ENCODE measurements at places on chromosomes 6 and 20. TPM values are rescaled to one million over a fixed set of nuclear protein-coding genes. Genes with fewer than 3 reads are reported as not detected.
A peak's percentile ranks its signal among the peaks of the same experiment; 100 is the strongest.

Gene IRAK1BP1
- total RNA-seq, result 2.6 TPM

DNA sequence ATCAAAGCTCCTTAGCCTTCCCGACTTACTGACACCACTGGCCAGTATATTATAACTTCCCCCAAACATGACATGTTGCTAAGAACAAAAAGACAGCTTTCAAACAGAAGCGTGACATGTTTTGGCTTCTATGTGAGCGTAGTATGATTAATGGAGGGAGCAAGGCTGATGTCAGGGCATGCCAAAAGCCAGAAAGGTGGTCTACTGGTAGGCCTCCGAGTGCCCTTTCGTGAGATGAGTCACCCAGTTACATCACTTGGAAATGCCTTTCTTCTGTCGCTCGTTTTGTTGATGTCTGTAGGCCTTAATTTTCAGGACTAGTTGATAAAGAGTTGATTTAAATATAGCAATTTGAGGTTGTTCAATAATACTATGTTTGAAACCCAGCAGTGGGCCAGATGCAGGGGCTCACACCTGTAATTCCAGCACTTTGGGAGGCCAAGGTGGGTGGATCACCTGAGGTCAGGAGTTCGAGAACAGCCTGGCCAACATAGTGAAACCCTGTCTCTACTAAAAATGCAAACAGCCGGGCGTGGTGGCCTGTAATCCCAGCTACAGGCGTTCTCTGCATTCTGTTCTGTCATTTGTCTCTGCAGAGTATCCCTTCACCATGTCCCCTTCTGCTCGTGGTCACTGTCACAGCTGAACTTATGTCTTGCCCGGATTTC is 53.3 kb downstream of the CNKSR3 start:
- peaks cover 2% of the 10 kb centered on the region for H3K4me1 ChIP-seq
- peak; percentile 23 for DNase-seq
- H3K36me3 ChIP-seq, result no peaks in the 10 kb centered on the region
- no peak overlapping the region for H3K4me3 ChIP-seq
- H3K27me3 ChIP-seq, result peaks cover 4% of the 10 kb centered on the region

Gene ZC2HC1B
- not detected for total RNA-seq

DNA sequence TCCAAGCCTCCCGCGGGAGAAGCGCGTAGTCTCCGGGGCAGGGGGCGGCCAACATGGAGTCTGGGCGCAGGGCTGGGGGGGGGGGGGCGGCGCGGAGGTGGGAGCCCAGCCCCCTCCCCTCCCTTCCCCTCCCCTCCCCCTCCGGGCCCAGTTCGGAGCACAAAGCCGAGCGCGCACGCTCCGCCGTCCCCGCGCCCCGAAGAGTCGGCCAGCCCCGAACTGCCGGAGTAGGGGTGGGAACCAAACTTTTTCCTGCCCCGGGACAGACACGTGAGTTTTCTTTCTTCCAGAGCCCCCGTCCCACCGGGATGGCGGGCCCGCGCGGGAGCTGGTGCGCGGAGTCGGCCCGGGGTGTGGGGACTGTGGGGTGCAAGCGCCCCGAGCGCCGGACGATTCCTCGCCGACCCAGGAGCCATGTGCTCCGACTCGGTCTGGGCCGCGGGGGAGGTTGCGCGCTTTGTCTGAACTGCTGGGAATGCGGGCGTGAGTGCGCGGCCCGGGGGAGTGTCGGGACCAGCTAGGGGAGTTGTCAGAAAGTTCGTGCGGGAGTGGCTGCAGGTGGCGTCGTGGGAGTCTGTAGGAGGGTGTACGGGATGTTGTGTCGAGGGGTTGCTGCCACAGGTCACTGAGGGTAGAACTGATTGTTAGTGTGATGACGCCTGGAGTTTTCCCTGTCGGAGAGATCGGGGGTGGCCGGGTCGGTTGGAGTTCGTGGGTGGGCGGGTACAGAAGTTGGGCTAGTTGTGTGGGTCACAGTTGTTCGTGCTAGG is 1.2 kb downstream of the TGIF2 start:
- H3K36me3 ChIP-seq, result peaks cover 34% of the 10 kb centered on the region
- peak; percentile 63 for DNase-seq
- peak overlapping the region; percentile 89 for H3K4me3 ChIP-seq
- no peaks in the 10 kb centered on the region for H3K27me3 ChIP-seq
- peaks cover 36% of the 10 kb centered on the region for H3K4me1 ChIP-seq
- H3K27ac ChIP-seq, result peak overlapping the region; percentile 96

Gene TEAD3
- 0.81 TPM for total RNA-seq

Gene CD93
- total RNA-seq, result 0.11 TPM

Gene SLC17A9
- 78.5 TPM for total RNA-seq

Gene ASIP
- total RNA-seq, result not detected

- no peak overlapping the region for H3K4me3 ChIP-seq
- H3K27me3 ChIP-seq, result peaks cover 10% of the 10 kb centered on the region
- no peak overlapping the region for H3K27ac ChIP-seq
- no peak for DNase-seq
These were observed 67.7 kb upstream of the PLEKHG1 start for GRCh38 chr6:150531957-150532356.

GRCh38 chr6:107784669-107785068 is 39.4 kb downstream of the SCML4 start:
- DNase-seq, result peak; percentile 76
- H3K27me3 ChIP-seq, result no peaks in the 10 kb centered on the region
- H3K27ac ChIP-seq, result peak overlapping the region; percentile 75

Gene RAB32
- total RNA-seq, result 0.36 TPM

Gene TNFRSF21
- 2.5 TPM for total RNA-seq

GRCh38 chr20:37522260-37523011 is 1.4 kb downstream of the NNAT start:
- H3K4me3 ChIP-seq, result no peak overlapping the region
- H3K27ac ChIP-seq, result no peak overlapping the region
- DNase-seq, result no peak
- H3K36me3 ChIP-seq, result peaks cover 14% of the 10 kb centered on the region
- no peaks in the 10 kb centered on the region for H3K27me3 ChIP-seq

DNA sequence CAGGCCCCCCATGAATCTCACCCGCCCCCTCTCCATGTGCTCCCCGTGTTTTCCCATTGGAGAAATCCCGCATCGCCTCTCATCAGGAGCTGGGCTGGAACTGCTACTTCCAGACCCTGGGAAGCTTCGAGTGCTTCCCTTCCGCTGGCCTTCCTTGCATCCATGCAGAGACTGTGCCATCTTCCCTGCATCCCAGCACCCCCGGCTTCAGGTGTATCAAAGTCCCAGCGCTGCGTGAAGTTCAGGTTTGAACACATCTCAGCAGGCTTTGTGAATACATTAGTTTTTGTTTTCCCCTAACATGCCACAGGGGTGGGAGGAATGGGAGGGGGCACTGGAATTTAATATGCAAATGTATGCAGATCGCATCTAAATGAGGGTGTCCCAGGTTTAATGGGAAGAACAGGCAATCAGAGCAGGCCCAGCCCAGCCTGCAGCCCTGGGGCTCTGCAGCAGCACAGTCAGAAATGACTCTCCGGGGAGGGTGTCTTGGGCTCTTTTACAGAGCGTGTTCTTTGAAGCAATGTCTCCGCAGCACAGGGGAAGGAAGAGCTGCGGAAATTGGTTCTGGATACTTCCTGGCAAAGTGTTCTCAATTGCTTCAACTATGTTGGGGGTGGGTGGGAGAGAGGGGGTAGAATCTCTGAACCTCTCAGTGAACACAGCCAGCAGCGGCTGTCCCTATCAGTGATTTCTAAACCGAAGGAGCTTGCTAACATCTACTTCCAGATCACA is 8.3 kb upstream of the MMP9 start:
- H3K27ac ChIP-seq, result no peak overlapping the region
- H3K4me3 ChIP-seq, result no peak overlapping the region
- H3K27me3 ChIP-seq, result peaks cover 10% of the 10 kb centered on the region
- peak; percentile 34 for DNase-seq
- H3K4me1 ChIP-seq, result peaks cover 59% of the 10 kb centered on the region

GRCh38 chr6:117729613-117730012 is 54.3 kb downstream of the NUS1 start:
- no peaks in the 10 kb centered on the region for H3K36me3 ChIP-seq
- no peak overlapping the region for H3K4me3 ChIP-seq
- DNase-seq, result no peak
- H3K4me1 ChIP-seq, result peaks cover 4% of the 10 kb centered on the region
- H3K27ac ChIP-seq, result no peak overlapping the region
